Cardiac fibroblast (primary cell): ENCODE measurements at places on chromosomes 5 and 9.

- no peak for DNase-seq
Measured at GRCh38 chr9:98569491-98569890, 139.2 kb downstream of the GABBR2 start.

GRCh38 chr9:16314476-16314875 lies 556.0 kb downstream of the BNC2 start:
- DNase-seq, result no peak

DNA sequence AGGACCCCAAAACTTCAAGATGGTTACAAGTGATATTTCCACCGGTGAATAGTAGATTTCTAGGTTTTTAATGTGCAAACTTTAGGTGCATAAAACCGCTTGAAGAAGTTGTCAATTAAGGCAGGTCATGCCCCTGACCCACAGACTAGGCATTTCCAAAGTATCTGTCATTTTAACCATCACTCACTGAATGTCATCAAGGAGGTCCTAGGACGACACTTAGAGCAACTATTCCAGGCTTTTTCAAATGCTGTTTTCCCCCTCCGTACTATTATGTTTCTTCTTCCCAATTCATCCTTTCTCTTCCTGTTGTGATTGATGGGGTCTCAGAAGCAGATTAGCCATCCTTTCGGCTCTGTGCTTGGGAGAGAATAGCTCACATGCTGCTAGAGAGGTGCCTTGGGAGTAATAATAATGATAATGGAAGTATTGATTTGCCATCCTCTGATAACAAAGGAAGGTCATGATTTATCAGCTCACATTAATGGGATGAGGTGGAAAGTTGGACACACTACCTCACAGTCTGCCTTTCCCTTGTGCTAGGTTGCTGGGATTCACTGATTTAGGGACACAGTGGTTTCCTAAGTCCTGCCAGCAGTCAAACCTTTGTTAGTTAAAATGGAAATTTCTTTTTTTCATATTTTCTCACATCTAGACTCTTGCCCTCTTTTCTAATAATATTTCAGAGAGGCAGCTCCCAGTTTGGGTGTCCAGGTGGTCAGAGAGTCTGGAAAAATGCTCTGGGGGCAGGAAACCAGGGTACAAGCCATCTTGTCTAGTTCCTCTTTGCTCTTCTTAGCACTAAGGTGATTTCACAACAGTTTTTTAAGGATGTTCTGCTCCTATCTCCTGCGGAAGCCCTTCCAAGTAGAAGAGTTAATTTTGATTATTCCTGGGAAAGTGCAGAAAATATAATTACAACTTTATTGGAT lies 67.0 kb downstream of the PTTG1 start:
- DNase-seq, result no peak

DNA sequence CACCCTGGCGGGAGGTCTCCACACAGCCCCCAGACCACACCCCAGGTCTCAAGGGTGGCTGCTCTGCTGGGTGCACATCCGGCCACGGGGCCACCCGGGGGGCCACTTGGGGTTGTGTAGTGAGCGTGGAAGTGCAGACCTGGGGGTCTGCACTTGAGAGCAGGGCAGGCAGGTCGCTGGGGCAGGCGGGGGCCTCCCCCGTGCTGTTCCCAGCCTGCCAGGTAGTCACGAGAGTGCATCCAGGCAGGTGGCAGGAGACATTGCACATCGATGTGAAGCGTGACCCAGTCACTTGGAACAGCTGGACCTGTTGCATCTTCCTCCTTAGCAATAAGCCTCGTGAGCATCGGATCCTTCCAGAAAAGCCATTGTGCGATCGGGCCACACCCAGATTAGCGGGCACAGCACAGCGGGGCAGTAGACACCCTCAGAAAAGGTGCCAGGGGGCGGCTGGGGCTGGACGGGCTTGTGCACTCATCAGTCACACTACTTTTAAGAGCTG lies 4.8 kb upstream of the ENTPD8 start:
- no peak for DNase-seq

DNA sequence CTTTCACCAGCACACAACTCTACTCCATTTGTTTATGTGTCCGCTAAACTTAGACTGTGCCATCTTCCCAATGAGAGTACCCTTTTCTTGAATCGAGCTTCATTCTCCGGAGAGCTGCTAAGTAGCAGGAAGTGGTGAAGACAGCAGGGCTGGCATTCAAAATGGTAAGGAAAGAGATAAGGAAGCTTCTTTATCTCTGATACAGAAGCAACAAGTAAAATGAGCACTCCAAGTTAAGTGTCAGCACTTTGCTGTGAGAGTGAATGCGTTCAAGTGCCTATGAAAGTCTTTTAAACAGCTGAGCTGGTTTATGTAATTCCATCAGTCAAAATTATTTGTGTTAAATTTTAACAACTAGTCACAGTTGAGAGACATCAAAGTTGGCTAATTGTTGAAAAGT lies 386.8 kb upstream of the PTPRD start:
- no peak for DNase-seq

DNA sequence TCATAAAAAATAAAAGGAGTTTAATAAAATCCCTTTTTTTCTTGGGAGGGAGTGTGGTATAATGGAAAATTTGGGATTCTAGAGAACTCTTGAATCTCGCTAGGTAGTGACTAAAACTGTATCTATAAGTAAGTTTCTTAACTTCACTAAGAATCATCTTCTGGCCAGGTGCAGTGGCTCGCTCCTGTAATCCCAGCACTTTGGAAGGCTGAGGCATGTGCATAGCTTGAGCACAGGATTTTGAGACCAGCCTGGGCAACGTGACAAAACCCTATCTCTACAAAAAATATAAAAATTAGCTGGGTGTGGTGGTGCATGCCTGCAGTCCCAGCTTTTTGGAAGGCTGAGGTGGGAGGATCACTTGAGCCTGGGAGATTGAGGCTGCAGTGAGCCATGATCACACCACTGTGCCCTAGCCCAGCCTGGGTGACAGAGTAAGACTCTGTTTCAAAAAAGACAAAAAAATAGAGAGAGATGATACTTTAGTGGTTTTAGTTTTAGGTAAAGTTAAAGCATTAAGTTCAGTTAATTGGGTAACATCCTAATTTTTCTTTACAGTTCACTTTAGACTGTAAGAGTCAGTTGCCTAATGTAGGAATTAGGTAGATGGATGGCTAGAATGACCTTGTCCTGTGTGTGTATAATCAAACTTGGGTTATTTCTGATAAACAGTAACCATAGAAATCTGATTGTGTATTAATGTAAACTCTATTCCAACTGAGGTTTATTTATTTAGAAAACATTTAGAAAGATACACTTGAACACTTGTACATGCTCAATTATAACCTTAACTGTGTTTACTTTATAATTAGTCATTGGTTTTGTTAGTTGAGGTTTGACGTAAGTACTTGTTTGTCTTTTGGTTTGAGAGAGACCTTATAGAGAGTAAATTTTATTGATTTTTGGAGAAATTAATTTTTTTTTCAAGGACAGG lies 17.8 kb downstream of the UNC13B start:
- no peak for DNase-seq

DNA sequence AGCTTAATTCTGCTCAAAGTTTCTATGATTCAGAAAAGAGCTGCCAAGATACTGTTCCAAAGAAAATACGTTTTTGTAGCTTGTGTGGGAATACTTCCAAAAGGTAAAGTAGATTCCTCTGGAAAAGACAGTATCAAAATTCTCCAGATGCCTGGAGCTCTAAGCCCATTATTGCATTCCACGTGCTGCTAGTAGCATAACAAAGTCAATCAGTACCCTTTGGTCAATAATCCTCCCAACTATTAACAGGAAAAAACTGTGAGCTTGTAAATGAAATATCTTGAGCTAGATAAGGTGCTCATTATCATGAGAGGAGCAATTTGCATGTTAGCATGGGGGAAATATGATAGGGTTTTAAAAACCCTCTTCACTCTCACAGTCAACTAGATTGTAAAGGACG lies 229.5 kb upstream of the TYRP1 start:
- DNase-seq, result no peak

- no peak for DNase-seq
Measured at GRCh38 chr9:137123468-137123837, 8.9 kb upstream of the DPP7 start.

DNA sequence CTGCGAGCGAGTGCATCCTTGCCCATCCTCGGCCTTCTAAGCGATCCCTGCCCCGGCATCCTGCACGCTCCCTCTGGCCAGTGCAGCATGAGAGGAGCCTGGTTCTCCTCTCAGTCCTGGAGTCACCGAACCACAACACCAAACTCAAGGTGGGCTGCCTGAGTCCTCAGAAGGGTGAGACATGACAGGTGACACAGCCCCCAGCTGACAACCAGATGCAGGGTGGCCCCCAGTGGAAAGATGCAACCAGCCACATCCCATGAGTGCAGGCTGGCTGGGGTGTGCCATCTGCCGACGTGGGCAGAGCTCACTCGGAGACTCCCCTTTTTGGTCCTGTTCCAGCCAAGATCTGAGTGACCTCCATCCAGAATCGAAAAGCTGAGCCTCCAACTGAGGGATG lies 58.4 kb downstream of the COL23A1 start:
- DNase-seq, result no peak

- no peak for DNase-seq
Measured at GRCh38 chr5:138949988-138950387, 74.9 kb upstream of the LRRTM2 start.
